Large intestine (tissue), 12 donors: ENCODE measurements at places on chromosomes 16 and 17. TPM values are rescaled to one million over a fixed set of nuclear protein-coding genes. Genes with fewer than 3 reads are reported as not detected.

- peak; percentile 55 for DNase-seq
- H3K27ac ChIP-seq = peak within 1 kb of the TSS; percentile 76
- peaks cover 15% of the 10 kb centered on the region for H3K4me1 ChIP-seq
- peaks cover 20% of the 10 kb centered on the region for H3K36me3 ChIP-seq
Observed at GRCh38 chr16:70523743-70524398, at the start of gene SF3B3. Gene SF3B3 (plus strand): TSS chr16:70523816. CDS start chr16:70526657, 2,841 bp downstream.

GRCh38 chr17:69516911-69517310 lies 102.4 kb downstream of the MAP2K6 start:
- H3K27ac ChIP-seq = no peak overlapping the region
- no peak for DNase-seq
- no peaks in the 10 kb centered on the region for H3K4me1 ChIP-seq
- H3K27me3 ChIP-seq = no peaks in the 10 kb centered on the region
- H3K4me3 ChIP-seq = no peak overlapping the region
- peaks cover 27% of the 10 kb centered on the region for H3K36me3 ChIP-seq

DNA sequence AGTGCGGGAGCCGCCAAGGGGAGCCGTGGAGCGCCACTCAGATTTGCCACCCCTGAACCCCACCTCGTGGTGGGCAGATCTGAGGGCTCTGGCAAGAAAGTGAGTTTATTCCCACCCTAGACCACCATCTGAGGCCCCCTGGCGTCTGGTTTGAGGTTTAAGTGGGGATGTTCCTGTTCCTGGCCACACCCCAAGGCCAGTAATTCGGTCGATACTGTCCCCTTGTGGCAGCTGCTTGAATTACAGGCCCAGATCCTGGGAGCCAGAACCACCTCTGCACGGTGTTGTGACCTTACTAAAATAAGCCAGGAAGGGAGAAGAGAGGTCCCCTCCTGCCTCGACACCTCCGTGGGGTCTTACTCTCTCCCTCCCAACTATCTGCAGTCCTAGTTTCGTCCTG lies 3.3 kb upstream of the LAT start:
- H3K27me3 ChIP-seq = no peaks in the 10 kb centered on the region
- DNase-seq = no peak
- peaks cover 72% of the 10 kb centered on the region for H3K36me3 ChIP-seq
- H3K4me1 ChIP-seq = no peaks in the 10 kb centered on the region
- no peak overlapping the region for H3K27ac ChIP-seq
- no peak overlapping the region for H3K4me3 ChIP-seq

Gene CES4A
- polyA plus RNA-seq = 23.5 TPM

Gene SSTR5
- polyA plus RNA-seq = 1.2 TPM

GRCh38 chr16:46883353-46883689 lies 841 bp upstream of the GPT2 start:
- no peak for DNase-seq
- H3K27ac ChIP-seq = no peak overlapping the region

DNA sequence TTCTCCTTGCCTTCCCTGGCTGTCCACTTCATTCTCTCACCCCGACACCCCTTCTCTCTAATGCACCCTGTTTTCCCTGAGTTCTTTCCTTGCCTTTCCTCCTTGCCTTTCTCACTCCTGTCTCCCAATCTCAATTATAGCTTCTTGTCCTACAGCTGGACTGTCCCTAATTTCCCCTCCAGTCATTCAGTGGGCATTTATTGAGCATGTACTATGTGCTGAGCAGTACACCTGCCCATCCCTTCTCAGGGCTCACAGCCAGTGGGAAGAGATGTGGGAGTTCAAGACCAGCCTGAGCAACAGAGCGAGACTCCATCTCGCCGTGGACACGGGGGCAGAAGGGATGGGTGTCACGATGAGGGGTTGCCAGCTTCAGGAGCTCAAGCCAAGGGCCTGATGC lies 5.8 kb downstream of the ATP2A1 start:
- peaks cover 11% of the 10 kb centered on the region for H3K27me3 ChIP-seq
- peaks cover 9% of the 10 kb centered on the region for H3K4me1 ChIP-seq
- H3K27ac ChIP-seq = no peak overlapping the region
- DNase-seq = no peak
- H3K4me3 ChIP-seq = no peak overlapping the region
- no peaks in the 10 kb centered on the region for H3K36me3 ChIP-seq

GRCh38 chr17:40107522-40108174 lies 7.3 kb upstream of the NR1D1 start:
- no peaks in the 10 kb centered on the region for H3K36me3 ChIP-seq
- H3K4me1 ChIP-seq = peaks cover 86% of the 10 kb centered on the region
- peak; percentile 33 for DNase-seq
- no peak overlapping the region for H3K4me3 ChIP-seq

DNA sequence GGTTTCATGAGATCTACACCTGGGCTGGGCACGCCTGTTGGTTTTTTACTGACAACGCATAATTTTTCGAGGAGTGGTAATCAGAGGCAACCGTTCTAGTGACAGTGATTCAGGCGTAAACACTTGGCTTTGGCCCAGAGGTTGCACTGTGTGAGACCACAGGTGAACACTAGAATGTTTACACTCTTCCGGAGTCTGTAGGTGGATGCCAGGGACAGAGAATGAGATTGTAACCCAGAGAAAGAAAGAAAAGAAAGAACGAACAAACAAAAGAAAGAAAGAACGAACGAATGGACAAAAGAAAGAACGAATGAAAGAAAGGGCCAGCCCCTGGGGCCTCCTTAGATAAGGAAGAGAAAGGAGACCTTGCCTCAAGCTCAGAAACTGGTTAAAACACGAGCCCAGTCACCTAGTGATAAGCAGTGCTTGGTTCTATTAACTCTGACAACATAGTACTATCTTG lies 113.2 kb downstream of the PRKCB start:
- H3K27me3 ChIP-seq = peaks cover 2% of the 10 kb centered on the region
- H3K4me1 ChIP-seq = no peaks in the 10 kb centered on the region
